ENCODE measurements at places on chromosomes 1 and 21. TPM values are rescaled to one million over a fixed set of nuclear protein-coding genes. Genes with fewer than 3 reads are reported as not detected.

DNA sequence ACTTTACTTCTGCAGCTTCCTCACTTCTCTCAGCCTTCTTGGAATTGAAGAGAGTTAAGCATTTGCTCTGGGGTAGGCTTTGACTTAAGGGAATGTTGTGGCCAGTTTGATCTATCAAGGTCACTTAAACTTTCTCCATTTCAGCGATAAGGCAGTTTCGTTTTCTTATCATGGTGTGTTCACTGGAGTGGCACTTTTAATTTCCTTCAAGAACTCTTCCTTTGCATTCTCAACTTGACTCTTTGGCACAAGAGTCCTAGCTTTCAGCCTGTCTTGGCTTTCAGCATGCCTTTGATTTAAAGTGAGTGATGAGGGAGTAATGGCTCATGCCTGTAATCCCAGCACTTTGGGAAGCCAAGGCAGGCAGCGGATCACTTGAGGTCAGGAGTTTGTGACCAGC is 38.7 kb downstream of the HS2ST1 start:
- no peak for DNase-seq

DNA sequence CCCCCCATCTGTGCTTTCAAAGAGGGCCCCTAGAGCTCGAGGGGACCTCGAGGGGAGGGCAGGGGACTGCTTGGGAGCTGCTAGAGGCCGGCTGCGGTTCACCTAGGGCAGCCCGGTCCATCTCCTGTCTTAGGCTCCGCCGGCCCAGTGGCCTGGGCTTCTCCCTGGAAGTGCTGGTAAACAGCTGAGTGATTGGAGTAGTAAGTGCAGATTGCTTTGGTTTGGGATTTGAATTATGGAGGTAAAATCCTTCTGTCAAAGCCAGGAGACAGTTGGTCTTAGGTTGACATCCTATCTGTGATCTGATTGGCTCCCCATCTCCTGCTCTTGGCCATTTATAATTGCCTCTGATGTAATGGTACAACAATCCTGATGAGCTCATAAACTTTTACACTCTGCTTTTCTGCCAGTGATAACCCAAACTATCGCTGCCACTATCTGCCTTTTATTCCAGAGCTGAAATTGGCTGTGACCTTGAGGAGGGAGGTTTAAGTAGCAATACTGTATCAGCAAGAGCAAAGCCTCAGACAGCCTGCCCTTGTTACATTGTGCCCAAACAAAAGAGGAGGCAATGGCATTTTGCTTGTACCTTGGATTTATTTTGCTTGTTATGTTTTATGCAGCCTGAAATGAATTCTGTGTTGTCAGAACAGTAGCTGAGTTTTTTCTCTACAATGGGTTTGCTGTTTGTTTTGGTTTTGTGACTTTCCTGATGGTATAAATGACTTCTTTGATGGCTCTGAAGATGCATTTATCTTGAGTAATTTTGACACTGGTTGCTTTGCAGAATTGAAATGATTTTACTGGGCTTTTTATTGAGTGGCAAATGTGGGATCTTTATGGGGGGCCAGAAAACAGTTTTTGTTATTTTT is 2.4 kb downstream of the ARID1A start:
- DNase-seq, result peak; percentile 64

DNA sequence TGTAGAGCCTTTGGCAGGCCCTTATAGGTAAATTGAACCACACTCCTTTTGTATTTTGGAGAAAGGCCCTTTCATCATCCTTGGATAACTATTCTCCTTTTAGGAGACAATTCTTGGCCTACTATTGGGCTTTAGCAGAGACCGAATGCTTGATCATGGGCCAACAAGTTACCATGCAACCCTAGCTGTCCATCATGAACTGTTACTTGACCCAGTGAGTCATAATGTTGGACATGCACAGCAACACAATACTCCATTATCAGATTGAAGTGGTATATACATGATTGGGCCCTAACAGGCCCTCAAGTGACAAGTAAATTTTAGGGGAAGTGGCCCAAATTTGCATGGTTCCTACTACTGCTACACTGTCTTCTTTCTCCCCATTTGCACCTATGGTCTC is 84.4 kb downstream of the CATSPERE start:
- DNase-seq, result no peak

DNA sequence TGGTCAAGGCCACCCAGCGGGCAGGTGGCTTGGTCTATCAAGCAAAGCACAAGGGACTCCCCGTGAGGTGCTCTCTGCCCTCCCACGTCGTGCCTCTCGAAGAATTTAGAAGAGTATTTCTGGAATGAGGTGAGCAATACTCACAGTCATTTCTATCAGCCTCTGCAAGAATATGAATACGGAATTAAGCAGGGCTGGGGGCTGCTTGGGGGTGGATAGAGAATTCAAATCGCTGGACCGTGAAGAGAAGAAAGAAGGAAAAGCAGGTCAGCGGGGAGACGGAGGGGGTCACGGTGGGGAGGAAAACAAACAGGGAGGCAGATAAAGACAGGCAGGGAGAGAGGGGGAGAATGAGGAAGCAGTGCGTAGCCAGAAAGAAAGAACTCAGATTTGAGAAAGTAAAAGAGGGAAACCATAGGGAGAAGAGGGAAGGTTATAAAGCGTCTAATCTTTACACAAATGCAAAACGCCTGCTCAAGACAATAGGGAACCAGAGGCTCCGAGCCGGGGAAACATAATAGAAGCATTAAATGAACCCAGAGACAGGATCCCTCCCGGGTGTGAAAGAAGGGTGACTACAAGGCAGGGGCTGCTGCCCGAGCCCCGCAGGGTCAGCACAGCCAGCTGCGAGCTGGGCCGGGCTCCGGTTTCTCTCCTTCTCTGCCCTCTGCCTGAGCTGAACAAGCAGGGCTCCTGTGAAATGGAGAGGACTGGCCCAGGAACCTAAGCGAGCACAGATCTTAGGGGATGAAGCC is 2.1 kb upstream of the EDN2 start:
- no peak for DNase-seq

DNA sequence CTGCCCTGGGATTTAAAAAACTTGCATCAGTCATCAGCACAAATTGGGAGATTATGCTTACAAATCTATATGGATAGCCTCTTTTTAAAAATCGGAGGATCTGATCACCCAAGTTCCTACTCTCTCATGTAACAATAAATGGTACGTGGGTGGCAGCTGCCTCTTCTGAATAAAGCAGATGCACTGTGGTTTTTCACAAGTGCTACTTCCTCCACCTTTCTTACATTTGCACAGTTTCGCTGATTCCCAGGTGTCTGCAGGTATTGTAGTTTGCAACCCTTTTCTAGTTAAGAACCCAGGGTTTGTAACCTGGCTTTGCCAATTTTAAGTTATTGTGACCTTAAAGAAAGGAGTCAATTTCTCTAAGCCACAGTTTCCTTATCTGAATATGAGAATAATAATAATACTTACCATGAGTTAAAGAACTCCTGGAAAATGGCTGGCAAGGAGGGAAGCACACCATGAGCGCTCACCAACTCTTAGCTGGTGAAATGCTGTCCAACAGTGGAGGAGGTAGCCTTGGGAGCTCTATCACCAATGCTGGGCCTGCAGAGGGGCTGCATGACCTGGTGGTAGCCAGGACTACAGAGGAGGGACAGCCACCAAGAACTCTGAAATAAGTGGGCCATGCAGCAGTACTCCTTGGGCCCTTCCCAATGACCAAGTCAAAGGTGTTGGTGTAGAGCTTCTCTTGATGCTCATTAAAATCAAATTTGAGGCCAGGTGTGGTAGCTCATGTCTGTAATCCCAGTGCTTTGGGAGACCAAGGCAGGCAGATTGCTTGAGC is 30.2 kb upstream of the KCNA2 start:
- DNase-seq, result no peak

GRCh38 chr1:235019471-235019870 is 109.2 kb downstream of the TOMM20 start:
- no peak for DNase-seq

- DNase-seq, result peak; percentile 30
These were observed 10.5 kb upstream of the RNF223 start for GRCh38 chr1:1084372-1085170.

- no peak for DNase-seq
These were observed 19.9 kb downstream of the FMN2 start for GRCh38 chr1:240111558-240111957.

DNA sequence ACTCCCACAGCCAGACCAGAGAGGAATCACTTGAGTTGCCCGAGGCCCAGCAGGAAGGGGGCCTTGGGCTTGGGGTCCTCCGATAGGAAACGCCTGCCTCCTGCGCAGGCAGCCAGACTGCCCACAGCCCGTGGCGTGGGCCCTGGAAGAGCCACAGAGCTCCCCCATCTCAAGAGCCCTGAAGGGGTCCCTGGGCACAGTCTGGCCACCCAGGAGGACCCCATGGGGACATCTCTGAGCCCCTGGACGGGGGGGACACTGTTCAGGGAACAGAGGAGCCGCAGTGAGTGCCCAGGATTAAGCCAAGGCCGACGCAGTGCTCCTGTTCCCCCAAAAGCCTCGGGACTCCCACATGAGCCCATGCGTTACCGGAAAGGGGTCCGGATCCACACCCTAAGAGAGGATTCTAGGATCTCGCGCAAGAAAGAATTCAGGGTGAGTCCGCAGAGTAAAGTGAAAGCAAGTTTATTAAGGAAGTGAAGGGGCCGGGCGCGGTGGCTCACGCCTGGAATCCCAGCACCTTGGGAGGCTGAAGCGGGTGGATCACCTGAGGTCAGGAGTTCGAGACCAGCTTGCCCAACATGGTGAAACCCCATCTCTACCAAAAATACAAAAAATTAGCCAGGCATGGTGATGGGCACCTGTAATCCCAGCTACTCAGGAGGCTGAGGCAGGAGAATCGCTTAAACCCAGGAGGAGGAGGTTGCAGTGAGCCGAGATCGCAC is 38.1 kb upstream of the LBR start:
- DNase-seq, result peak; percentile 15

DNA sequence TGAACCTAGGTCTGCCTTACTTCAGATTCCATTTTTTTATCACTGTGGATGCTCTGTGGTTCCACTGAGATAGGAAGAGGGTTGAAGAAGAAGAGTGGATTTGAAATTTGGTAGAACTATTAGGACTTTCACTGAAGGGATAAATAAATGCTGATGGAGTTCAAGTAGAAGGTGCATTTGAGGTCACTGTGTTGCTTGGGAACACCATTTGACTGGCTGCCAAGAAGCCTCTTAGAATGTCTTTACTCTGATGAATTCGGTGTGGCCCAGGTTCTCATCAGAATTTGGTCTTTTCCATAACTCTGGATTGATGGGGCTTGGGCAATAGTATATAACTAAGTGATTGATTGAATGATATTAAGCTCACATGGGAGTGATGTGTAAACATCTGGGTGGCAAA is 11.9 kb downstream of the XPR1 start:
- no peak for DNase-seq

GRCh38 chr1:76179219-76179698 is 104.7 kb downstream of the ST6GALNAC3 start:
- no peak for DNase-seq

GRCh38 chr1:96557336-96557735 is 164.2 kb upstream of the PTBP2 start:
- DNase-seq, result no peak

DNA sequence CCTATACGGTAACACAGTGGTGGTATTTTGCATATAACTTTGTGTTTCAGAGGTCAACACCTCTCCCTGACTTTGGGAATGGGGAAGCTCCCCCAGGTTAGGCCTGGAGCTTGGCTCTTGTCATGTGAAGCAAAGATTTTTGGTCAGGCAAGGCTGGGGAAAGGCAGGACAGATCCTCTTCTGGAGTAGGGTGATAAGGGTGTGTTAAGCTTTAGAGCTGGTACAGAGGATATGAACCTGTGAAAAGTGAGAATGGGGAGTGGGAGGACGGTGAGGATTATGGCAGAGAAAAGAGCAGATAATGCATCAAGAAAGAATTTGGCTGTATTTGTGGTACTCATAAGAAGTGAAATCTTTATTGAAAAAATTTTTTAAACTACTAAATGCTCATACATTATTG is 2.3 kb downstream of the RPF1 start:
- no peak for DNase-seq

DNA sequence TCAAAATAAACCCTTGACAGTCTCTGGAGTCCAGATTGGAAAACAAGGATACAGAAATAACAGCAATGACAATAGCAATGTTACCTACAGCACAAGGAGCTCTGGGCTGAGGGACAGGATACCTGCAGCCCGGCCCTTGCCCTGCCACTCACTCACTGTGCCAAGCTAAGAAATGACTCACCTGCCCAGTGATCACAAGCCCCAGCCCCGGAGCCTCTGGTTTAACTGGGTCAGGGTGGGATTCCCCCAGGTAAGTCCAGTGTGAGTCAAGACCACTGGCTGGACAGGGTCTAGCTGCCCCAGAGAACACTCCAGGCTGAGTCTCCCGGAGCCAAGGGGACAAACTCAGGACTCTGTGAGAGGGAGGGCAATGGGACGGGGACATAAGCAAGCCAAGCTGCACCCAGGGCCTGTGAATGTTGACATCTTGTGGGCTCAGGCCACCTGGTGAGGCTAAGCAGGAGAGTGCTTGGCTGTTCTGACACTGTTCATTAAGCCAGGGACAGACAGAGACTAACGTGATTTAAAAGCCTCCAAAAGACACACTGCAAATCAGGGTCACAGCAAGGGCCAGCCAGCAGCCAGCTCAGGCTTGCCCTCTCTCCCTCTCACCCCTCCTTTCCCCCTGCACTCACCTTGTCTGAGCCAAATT is 64.1 kb downstream of the MIS18A start:
- no peak for DNase-seq

DNA sequence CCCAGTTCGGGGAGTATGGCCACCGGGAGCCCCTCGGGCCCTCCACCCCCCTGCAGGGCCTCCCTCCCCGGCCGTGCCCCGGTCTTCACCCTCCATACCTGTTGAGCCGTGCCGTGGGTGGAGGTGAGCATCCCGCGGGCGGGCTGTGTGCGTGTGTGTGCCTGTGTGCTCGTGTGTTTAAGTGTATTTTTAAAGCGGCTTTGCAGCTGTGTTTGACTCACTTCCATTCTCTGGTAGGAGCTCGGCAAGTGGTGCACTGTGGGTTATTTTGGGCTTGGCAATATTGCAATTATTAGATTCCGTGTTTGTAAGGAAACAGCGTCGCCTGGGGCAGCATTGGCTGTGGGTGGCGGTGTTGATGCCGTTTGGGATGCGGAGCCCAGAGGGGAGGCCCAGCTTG is 20.3 kb upstream of the PLCH2 start:
- no peak for DNase-seq

GRCh38 chr1:98792123-98792522 is 130.6 kb downstream of the SNX7 start:
- DNase-seq, result no peak

GRCh38 chr21:44930543-44930981 is 9.3 kb upstream of the SLX9 start:
- DNase-seq, result peak; percentile 68

GRCh38 chr1:145845144-145845513 is 301 bp upstream of the NUDT17 start:
- DNase-seq, result no peak

SERPINC1 gene
- not detected for total RNA-seq

RBM11 gene
- total RNA-seq, result 3.5 TPM

PRAMEF13 gene
- total RNA-seq, result not detected

CFHR4 gene
- total RNA-seq, result not detected

ZSWIM5 gene
- total RNA-seq, result 1.7 TPM

TMEM82 gene
- not detected for total RNA-seq

SPRR3 gene
- total RNA-seq, result not detected

FNDC5 gene
- not detected for total RNA-seq

OR14K1 gene
- not detected for total RNA-seq

SMG5 gene
- total RNA-seq, result 76.4 TPM
